ENCODE measurements at places on chromosomes 2 and 18.

DNA sequence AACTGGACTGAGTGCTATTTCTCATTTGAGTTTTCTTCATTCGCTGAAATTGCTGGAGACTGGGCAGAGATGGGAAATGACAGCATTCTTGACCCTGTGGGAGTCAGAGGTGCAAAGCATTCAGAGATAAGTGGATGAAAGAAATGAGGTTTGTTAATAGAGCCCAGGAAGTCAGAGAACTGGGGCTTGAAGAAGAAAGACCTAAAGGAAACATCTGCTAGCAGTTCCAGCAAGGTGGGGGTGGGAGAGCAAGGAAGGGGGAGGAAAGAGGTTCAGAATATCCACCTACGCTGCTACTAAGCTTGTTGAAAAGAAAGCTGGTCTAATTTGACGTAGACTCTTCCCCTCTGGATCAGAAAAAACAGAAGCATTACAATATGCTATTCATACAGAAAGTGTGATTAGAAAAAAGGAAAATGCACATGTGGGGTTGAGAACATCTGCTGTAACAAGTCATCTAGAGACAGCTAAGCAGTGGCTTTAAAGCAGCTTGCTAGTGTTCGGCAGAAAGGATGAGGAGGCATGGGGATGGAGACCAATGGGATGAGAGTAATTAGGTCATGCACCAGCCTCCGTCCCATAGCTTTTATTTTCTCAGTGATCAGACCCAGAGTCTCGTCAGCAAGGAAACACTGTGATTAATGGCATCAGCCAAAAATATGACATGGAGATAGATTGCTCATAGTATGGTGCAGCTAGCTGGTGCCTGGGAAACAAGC is 29.7 kb downstream of the NAB1 start:
- DNase-seq: peak; percentile 13

DNA sequence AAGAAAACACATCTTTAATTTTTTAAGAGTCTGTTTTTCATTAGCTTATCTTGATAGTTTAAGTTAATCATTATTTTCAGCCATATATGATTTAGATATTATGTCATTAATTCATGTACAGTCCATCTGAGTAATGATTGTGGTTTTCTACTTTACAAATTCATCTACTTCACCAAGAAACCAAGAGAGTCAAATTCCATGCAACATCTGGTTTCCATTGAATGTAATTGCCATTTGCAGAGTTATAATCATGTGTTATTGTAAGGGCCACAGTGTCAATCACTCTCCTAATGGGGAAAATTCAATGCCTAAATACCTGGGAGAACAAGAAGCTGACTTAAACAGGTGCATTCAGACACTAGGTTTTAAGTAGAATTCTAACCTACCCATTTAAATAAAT is 217.2 kb upstream of the OSR1 start:
- no peak for DNase-seq

GRCh38 chr2:71544919-71545571 is 91.7 kb downstream of the DYSF start:
- no peak for DNase-seq

- DNase-seq: no peak
Measured at GRCh38 chr2:190963088-190963487, 50.9 kb downstream of the STAT1 start.

DNA sequence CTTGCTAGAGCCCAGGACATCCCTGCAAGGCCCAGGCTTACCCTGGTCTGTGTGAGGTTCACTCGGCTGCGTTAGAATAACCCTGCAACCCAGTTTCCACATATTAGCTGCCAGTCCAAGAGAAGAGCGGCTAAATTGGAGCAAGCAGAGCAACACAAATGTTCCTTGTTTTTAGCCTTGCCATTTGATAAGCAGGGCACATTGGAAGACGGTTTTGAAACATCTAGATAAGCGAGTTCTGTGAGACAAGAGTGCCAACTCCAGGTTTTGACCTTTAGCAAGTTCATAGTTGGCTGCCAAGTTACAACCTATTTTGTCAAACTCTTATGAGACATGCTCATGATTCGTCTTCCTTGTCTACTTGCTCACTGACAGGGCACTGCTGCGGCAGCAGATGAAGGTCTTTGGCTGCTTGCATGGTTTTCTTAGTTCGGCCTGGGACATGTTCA is 23.5 kb downstream of the DPP4 start:
- no peak for DNase-seq

- no peak for DNase-seq
Measured at GRCh38 chr2:226354434-226354833, 445.2 kb downstream of the IRS1 start.

Data from CD4-positive, alpha-beta T cell treated with Interleukin-15 for 4 hours (primary cell).